ENCODE measurements at places on chromosomes 1 and 21.
A peak's percentile ranks its signal among the peaks of the same experiment; 100 is the strongest.

GRCh38 chr1:113895961-113896360, 8.6 kb upstream of the BCL2L15 start:
- ATAC-seq, result no peak

DNA sequence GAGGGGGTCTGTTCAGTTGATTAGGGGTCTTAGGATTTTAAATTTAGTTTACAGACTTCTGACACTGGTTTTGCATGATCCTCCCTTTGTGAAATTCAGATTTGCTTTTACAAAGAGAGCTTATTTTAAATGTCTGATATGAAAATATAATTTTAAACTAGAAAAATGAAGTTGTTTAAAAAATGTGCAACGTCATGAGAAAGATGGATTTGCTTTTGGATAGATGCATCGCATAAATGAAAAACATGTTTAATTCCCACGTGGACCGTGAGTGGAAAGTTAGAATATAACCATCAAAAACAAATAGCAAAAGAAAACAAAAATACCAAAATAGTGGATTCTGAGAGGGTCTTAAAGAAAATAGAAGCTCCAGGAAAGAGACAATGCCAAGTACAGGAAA, 2.0 kb upstream of the OR2T3 start:
- no peak for ATAC-seq

DNA sequence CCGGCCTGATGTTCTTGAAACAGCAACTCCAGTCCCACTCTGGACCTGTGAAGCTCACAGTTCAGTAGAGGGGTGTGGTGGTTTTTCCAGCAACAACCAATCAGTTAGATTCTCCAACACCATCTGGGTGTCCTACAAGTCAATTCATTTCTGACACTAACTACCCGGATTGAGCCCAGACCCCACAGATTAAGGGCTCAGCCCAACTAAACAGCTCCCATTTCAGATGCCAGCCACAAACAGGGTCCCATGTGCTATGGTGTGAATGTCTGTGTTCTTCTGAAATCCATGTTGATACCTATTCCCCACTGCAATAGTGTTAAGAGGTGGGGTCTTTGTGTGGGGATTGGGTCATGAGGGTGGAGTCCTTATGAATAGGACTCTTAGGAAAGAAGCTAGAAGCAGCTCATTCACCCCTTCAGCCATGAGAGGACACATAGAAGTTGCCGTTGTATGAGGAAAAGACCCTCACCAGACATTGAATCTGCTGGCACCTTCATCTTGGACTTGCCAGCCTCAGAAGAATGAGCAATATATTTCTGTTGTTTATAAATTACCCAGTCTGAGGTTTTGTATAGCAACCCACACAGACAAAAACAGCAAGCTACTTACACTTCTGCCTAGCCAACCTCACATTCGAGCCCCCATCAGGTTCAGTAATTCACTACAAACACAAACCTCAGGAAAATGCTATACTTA, 53.6 kb downstream of the IRF2BP2 start:
- no peak for ATAC-seq

DNA sequence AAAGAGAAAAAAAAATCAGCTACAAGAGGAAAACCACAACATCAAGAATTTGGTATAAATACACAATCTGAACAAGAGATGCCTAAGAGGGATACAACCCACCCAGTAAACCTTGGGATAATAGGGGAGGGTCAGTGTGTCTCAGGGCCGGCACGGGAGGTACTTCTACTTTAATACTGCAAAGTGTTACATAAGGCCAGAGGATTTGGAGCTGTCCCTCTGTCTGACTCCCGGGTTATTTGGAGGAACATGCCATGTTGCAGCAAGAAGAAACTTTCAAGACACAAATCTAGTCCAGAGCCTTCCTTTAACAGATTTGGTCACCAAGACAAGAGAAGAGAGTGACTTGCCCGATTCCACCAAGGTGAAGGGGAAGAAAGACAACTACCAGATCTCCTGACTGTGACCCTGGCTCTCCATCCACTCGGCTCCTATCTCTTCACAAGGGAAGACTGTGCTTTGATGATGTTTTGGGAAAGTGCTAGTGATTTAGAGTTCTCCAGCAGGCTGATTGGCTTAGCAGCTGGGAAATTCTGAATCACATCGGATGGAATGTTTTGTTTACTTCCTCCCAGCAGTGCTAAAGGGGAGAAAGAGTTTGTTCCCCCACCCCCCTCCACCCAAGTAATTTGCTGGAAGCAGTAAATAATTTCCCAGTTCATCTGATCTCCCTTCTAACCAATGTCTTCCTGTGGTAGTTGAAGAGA, 29.3 kb downstream of the SGIP1 start:
- ATAC-seq, result peak; percentile 75

DNA sequence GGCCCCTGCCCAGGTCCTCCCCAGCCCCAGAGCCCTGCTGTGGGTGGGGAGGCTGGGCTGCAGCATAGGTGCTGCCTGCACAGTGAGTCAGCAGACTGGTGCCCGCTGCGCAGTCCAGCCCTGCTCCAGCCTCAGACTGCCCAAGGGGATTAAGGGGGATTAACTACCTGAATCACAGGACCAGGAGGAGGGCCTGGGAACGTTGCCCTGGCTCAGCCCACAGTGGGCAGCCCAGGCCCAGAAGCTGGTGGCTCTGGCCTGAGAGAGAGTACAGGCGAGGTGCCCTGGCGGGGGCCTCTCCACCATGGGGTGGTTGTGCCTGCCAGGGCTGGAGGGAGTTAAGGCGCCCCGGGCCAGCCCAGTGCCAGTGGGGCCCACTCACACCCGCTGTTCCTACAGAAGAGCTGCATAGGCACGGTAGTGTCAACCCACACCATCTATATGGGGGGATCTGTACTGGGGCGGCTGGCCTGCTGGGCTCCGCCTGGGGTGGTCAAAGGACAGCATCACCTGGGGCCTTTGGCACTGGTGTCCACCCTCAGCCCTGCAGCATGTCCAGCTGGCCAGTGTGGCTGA, 2.3 kb downstream of the OBSCN start:
- ATAC-seq, result no peak

GRCh38 chr1:169849346-169850022, 44.2 kb downstream of the SCYL3 start:
- no peak for ATAC-seq

GRCh38 chr1:157880621-157881020, 39.0 kb upstream of the CD5L start:
- no peak for ATAC-seq

- no peak for ATAC-seq
These were observed 47.9 kb upstream of the DYNLT5 start for GRCh38 chr1:66704177-66704875.

DNA sequence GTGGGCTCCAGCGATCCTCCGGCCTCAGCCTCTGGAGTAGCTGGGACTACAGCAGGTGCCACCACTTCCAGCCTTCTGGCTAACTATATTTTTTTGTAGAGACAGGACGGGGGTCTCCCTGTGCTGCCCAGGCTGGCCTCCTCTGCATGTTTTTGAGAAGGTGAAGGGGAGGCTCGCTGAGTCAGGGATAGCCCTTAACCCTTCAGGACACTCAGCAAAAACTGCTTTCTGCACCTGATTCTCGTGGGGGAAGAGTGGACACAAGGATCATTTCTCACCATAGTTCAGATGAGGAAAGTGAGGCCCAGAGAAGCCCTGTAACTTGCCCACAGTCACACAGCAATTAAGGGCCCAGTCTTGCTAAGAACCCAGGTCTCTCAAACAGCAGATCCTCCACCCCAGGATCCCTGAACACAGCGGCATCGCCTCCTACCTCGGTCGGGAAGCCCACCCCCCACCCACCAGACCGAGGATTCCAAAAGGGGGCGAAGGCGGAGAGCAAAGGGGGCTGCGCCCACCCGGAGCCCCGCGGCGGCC, 1.3 kb downstream of the FGR start:
- no peak for ATAC-seq

- ATAC-seq, result peak; percentile 88
These were observed 13.7 kb downstream of the KIAA1614 start for GRCh38 chr1:180926164-180926981.

- no peak for ATAC-seq
These were observed 188.2 kb upstream of the ADAMTS5 start for GRCh38 chr21:27155130-27155500.

- ATAC-seq, result peak; percentile 91
These were observed 9.1 kb upstream of the SYTL1 start for GRCh38 chr1:27332536-27333281.

DNA sequence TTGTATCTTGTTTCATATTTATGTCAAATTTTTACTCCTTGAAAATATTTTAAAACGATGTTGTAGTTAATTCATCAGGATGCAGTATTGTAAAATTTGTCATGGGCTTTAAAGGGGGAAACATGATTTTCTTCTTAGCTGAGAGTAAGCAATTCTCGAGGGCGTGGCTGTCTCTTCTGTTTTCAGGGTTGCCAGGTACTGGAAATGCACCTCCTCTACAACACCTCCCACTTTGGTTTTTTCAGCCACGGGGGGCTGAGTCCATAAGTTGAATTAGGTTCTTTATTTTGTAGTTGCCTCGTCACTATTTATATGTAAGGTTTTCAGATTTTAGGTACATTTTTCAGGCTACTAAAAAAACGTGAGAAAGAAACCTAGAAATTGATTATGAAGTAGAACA, 64.0 kb downstream of the PRDM2 start:
- no peak for ATAC-seq

GRCh38 chr1:91569411-91570119, 68.9 kb downstream of the CDC7 start:
- peak; percentile 88 for ATAC-seq

GRCh38 chr1:20728371-20729154, 3.9 kb downstream of the SH2D5 start:
- ATAC-seq, result no peak

DNA sequence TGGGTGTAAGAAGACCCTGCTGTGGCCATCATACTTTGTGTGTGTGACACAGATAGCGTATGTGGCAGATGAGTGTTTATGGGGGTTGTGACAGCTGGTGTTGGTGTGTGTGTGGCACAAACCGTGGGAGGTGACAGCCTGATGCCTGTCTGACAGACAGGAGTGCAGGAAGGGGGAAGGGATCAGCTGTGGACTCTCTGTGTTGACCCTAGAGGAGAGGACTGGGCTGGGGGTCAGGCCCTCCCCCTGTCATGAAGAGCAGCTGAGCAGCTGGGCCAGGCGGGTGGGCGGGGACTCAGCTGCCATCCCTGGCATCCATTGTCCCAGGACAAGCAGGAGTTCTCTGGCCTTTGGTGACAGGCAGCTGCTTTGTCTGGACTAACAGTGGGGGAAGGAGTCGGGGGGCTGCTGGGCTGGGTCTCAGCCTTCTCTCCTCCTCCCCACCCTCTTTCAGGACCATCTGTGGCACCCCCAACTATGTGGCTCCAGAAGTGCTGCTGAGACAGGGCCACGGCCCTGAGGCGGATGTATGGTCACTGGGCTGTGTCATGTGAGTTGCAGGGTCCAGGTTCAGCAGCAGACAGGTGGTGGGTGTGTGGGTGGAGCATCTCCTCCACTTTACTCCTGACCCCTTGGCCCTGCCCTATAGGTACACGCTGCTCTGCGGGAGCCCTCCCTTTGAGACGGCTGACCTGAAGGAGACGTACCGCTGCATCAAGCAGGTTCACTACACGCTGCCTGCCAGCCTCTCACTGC, 2.3 kb downstream of the PLK3 start:
- ATAC-seq, result no peak

DNA sequence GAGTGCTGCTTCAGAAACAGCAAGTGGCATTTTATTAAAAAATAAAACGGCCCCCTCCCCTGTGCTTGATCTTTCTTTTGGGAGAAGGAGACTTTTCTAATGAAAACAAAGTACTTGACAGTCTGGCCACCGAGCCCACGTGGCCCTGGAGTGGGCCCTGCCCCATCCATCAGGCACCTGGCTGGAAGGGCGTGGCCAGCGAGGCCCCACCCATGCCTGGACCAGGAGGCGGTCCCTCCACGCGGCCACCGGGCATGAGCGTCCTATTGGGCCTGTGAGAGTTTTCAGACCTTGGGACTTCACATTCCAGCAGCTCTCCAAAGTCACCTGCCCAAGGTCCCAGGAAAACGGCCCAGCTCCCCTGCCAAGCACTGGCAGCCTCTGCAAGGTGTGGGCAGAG, 144.7 kb downstream of the CASZ1 start:
- ATAC-seq, result no peak

DNA sequence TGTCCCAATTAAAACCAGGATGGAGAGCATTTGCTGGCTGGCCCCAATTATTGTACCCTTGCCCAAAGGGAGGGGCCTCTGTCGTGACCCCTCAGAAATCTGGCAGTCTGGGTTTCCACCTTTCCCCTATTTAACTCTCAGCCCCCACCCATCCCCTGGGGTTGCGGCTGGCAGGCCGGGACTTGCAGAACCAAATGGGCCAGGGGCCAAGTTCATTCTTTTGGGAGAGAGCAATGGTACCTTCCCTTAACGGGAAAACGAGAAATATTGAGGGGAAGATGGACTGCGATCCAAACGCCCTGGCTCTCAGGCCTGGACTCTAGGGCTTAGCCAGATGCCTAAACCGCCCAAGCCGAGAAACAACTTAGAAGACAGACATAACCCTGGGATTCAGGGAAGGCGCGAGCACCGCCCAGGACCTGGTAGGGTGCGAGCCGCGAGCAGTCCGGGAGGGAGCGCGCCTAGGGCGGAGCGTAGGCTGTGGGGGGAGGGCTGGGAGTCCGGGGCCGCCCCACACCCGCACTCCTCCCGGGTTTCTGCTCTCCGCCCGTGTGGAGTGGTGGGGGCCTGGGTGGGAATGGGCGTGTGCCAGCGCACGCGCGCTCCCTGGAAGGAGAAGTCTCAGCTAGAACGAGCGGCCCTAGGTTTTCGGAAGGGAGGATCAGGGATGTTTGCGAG, at the start of gene SLC27A3:
Gene SLC27A3, plus strand, starts transcription at position 628 of the 678 bp plus-strand sequence. CDS start 91 bp downstream, outside the sequence.
- peak; percentile 49 for ATAC-seq

GRCh38 chr1:44012941-44013609, 18.2 kb downstream of the SLC6A9 start:
- ATAC-seq, result no peak

GRCh38 chr1:103525114-103525606, 339 bp upstream of the RNPC3 start:
- ATAC-seq, result peak; percentile 86

- ATAC-seq, result no peak
These were observed 147.1 kb upstream of the GRIK3 start for GRCh38 chr1:37181425-37181824.

GRCh38 chr1:162142968-162143367, 73.5 kb downstream of the NOS1AP start:
- ATAC-seq, result no peak

DNA sequence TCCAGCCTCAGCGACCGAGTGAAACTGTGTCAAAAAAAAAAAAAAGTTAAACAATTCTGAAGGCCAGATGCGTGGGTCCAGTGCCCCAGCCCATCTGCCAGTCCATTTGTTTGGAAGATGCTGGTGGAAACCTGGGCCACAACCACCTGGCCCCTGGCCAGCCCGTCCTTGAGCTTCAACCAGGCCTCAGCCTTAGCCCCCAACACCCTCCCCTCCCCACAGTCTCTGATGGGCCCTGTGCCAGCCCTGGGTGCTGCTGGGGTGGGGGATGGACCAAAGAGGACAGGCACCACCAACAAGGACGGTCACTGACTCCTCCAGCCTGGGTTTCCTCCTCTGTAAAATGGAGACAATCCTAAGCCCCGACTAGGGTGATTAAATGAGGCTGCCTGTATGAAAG, 19.6 kb upstream of the PLEKHG5 start:
- no peak for ATAC-seq

GRCh38 chr1:20721117-20722061, 3.6 kb upstream of the KIF17 start:
- ATAC-seq, result no peak

Measured in SK-N-SH treated with all-trans-retinoic acid at 6 μM for 48 hours (cell line).